ENCODE measurements at places on chromosomes 2 and 18.
A peak's percentile ranks its signal among the peaks of the same experiment; 100 is the strongest.

GRCh38 chr18:62802523-62802922 is 87.2 kb downstream of the PHLPP1 start:
- DNase-seq = peak; percentile 37

DNA sequence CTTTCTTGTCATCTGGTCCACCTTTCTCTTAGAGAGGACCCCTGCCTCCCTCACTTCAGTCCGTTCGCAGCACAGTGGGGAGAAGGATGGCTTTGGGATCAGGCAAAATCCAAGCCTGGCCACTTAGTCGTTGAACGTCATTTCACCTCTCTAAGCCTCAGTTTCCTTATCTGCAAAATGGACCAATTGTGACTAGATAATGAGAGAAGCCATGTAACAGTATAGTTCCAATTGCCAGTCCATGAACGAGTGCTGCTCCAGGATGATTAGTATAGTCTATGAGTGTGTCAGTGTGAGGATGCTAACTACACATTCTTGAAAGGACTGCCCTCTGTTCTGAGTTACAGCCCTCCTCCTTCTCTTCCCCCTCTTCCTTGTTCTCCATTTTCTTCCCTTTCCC is 1.1 kb downstream of the INHA start:
- DNase-seq = no peak

- peak; percentile 61 for DNase-seq
Measured at GRCh38 chr2:229273723-229274338, 2.7 kb upstream of the PID1 start.

- DNase-seq = peak; percentile 94
Measured at GRCh38 chr2:195352581-195352980, 304.4 kb upstream of the SLC39A10 start.

DNA sequence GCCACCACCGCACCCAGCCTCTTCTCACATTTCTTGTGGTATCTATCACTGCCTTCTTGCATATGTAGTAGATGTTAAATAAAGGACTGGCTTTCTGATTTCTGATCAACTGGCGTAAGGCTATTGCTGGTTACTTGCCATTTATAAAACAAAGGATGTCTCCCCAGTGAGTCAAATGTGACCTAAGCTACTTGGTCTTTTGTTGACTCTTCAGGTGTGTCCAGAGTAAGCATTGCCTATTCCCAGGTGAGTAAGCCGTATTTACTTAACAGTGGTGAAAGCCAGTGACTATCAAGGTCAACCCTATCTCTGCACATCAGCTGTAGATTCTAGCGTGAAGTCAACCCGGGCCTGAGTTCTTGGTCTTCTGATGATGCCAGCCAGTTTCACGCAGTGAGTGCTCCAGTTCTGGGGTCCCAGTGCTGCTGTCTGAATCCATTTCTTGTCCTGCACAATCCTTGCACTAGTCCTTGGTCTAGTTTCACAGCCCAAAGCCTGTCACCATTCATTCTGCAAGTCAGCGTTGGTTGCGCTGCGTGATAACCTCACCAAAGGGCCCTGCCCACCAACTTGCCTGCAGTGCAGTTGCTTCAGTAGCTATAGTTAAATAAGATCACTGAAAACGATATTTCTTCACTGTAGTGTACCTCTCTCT is 120.2 kb downstream of the GBX2 start:
- DNase-seq = no peak

GRCh38 chr2:36300697-36301096 is 54.9 kb upstream of the CRIM1 start:
- DNase-seq = no peak

DNA sequence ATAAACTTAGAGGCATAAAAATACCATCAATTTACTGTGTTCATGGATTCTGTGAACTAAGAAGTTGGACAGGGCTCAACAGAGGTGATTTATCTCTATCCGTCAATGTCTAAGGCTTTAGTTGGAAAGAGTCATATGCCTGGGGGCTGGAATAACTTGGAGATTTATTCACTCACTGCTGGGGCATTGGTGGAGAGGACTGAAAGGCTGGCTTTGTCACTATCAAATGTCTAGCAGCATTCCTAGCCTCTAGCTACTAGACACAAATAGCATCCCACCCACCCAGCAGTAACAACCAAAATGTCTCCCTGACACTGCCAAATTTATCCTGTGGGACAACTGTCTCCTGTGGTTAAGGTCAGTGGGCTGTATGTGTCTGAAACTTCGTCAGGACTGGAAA is 71.0 kb downstream of the EVA1A start:
- DNase-seq = no peak

GRCh38 chr2:58629545-58630119 is 388.5 kb upstream of the FANCL start:
- no peak for DNase-seq

DNA sequence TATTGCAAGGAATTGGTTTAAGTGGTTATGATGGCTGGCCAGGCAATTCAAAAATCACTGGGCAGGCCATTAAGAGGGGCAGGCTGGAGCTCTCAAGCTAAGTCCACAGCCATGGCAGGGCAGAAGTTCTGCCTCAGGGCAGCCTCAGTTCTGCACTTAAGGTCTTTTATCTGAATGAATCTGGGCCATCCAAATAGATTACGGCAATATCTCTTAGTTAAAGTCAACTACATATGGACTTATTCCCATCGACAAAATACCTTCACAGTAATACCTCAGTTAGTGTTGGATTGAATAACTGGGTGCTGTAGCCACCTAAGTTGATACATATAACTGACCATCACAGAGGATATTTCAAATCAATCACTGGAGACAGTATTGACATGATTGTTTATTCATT is 904.8 kb downstream of the MBD2 start:
- no peak for DNase-seq

- DNase-seq = no peak
Measured at GRCh38 chr2:138531913-138532312, 30.3 kb downstream of the SPOPL start.

DNA sequence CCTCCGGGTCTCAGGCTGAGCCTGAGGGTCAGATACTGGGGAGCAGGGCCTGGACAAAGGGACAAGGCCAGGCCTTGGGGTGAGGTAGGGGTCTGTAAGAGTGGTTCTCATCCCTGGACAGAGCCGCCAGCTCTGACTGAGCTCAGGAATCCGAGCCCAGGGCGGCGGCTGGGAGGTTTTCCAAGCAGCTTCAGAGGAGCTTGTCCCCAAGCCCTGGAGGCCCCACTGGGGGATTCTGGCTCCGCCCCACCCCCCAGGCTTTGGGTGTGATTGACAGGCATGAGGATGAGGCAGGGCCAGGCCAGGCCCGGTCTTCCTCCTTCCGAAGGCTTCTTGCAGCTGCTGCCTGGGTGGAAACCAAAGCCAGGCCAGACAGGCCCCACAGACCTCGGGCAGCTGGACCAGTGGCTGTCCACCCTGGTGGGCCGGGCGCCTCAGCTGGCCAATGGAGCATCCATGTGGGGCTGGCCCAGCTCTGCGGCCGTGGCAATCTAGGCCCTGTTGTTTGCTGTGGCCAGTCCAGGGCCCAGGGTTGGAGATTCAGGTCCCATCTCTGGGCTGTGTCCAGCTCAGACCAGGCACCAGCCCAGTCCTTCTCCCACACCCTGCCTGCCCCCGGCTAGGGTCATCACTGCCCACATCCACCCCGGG is 23.1 kb upstream of the GPC1 start:
- no peak for DNase-seq

DNA sequence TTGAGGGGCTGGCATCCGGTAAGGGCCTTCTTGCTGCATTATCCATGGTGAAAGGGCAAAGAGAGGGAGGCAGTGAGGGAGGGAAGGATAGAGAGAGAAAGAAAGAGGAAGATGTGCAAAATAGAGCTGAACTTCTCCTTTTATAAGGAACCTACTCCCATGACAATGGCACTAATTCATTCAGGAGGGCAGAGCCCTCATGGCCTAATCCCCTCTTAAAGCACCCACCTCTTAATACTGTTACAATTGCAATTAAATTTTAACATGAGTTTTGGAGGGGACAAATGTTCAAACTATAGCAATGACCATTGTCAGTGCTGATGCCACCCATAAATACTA is 60.2 kb downstream of the CXCR4 start:
- DNase-seq = peak; percentile 44

Data from OCI-M1 (cell line).